NCI-H2029 (cell line): ENCODE measurements at places on chromosomes 12 and 14.

DNA sequence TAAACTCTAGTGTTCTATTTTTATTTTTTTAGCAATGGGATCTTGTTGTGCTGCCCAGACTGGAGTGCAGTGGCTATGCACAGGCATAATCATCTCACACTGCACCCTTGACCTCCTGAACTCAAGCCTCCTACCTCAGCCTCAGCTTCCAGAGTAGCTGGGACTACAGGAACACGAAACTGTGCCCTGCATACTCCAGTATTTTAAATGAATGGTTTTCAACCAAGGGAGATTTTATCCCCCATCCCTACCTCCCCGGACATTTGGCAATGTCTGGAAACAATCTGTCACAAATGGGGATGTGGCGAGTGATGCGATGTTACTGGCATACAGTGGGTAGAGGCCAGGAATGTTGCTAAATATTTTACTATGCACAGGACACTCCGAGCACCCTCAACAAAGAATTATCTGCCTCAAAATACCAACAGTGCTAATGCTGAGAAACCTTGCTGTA lies 2.1 kb downstream of the CBX5 start:
- no peak for DNase-seq

- no peak for DNase-seq
These were observed 50.9 kb upstream of the CPNE8 start for GRCh38 chr12:38956337-38956736.

DNA sequence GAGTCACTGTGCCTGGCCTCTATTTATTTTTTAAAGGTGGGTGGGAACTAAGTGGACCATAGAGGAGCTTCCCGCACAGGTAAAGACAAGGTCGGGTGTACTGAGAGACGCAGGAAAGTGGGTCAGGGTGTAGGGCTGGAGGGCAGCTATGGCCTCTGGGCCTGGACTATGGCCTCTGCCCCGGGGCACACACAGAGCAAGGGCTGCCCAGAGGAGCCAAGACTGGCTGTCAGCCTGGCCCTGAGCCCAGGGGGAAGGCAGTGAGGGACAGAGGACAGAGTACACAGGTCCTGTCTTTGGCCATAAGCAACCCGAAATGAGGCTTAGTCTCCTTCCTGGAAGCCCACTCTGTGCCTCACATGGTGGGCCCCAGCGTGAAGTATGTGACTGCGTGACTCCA lies 102.1 kb upstream of the PRB2 start:
- DNase-seq = no peak

GRCh38 chr14:71309756-71310155 lies 402.5 kb downstream of the PCNX1 start:
- no peak for DNase-seq

DNA sequence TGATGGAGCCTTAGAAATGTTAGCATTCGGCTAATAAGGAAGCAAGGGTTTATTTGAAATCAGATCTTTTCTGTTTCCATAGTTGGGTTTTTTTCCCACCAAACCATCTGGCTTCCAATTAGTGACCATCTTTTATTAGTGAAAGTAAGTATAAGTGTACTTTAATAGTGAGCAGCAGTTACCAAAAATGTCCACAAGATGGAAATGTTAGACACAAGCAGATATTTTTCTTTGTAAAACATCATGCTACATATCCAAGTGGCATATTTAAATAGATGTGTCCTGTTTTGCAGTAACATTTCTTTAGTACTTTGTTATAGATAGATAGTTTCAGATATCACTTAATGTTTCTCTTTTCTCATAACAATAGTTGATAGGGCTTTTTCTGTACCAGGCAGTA lies 28.8 kb downstream of the YEATS4 start:
- no peak for DNase-seq

DNA sequence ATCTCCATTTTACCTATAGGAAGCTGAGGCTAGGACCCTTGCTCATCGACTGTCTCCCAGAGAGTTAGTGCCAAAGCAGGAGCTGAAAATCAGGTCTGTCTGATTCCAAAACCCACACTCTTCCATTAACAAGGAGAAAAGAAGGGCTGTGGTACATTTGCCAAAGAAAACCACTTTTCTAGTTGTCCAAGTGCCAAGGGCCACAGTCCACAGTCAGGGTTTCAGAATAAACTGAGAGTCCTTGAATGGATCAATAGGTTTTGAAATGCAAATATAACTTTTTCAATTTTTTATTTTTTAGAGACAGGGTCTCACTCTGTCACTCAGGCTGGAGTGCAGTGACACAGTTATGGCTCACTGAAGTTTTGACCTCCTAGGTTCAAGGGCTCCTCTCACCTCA lies 55.4 kb upstream of the ZFP36L1 start:
- no peak for DNase-seq

DNA sequence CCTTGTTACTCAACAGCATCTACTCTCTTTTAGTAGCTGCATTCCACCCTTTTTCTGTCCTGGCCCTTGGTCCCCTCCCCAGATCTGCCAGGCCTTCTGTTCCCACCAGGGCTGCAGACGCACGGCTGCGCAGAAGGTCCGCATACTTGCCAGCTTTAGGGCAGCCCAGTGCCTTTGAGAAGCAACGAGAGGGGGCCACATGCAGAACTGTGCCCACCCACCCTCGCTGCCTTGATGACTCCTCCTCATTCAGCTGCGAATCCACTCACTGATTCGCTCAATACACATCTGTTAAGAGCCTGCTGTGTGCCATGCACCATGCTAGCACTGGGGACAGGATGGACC lies 39.2 kb downstream of the PRIMA1 start:
- DNase-seq = no peak

DNA sequence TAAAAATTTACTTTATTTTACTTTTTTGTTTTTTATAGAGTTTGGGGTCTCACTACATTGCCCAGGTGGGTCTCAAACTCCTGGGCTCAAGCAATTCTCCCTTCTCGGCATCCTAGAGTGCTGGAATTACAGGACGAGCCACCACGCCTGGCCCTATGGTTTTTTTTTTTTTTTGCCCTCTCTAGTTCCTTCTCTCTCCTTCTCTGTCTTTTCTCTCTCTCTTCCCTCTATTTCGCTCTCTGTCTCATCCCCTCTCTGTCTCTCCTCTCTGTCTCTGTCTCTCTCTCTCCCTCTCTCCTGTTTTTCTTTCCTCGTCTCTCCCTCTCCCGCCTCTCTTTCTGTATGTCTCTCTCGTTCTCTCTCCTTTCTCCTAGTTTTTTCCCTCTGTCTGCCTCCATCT lies 202.6 kb upstream of the LHX5 start:
- no peak for DNase-seq
